H7 (cell line): ENCODE measurements at places on chromosomes 12 and 14. TPM values are rescaled to one million over a fixed set of nuclear protein-coding genes. Genes with fewer than 3 reads are reported as not detected.

The HOXC13 gene
- total RNA-seq, result not detected in 2 replicates

The USP5 gene
- 103 and 112 TPM in 2 replicates for total RNA-seq

The GPR162 gene
- 5.4 and 7.0 TPM in 2 replicates for total RNA-seq

The PPFIA2 gene
- 0.03 TPM in 1 of 2 replicates, not detected in the other for total RNA-seq

The GSG1 gene
- 0.07 TPM in 1 of 2 replicates, not detected in the other for total RNA-seq

The KRT83 gene
- 0.10 TPM in 1 of 2 replicates, not detected in the other for total RNA-seq

The RBM23 gene
- 41.9 and 45.0 TPM in 2 replicates for total RNA-seq

The ACVRL1 gene
- total RNA-seq, result 0.07 and 0.33 TPM in 2 replicates

The SMIM41 gene
- not detected in 2 replicates for total RNA-seq

The GLIPR1L1 gene
- 12.8 and 17.6 TPM in 2 replicates for total RNA-seq

The KLRC3 gene
- total RNA-seq, result not detected in 2 replicates

The EML5 gene
- total RNA-seq, result 0.07 and 0.38 TPM in 2 replicates

The NCKAP5L gene
- total RNA-seq, result 20.0 and 22.3 TPM in 2 replicates

The PRB2 gene
- total RNA-seq, result not detected in 2 replicates

The SPTLC2 gene
- total RNA-seq, result 20.5 and 22.7 TPM in 2 replicates

The KLRD1 gene
- total RNA-seq, result 0.04 and 0.48 TPM in 2 replicates

The PDE6H gene
- not detected in 2 replicates for total RNA-seq

The ANG gene
- 19.4 and 23.5 TPM in 2 replicates for total RNA-seq

The STAT2 gene
- total RNA-seq, result 42.2 and 47.6 TPM in 2 replicates

The LGR5 gene
- 0.78 and 2.9 TPM in 2 replicates for total RNA-seq

The KCNH5 gene
- total RNA-seq, result 0.21 and 0.37 TPM in 2 replicates

The NUAK1 gene
- total RNA-seq, result 13.6 and 23.1 TPM in 2 replicates

The TAS2R14 gene
- total RNA-seq, result 0.10 and 0.92 TPM in 2 replicates

The KRT72 gene
- total RNA-seq, result not detected in 2 replicates

The AQP6 gene
- not detected in 2 replicates for total RNA-seq

The CFAP251 gene
- 0.15 and 0.24 TPM in 2 replicates for total RNA-seq

The DHH gene
- total RNA-seq, result not detected in 2 replicates

The TAMALIN gene
- 2.2 and 3.6 TPM in 2 replicates for total RNA-seq

The ASCL1 gene
- total RNA-seq, result 0.07 TPM in 1 of 2 replicates, not detected in the other

The METTL17 gene
- 109 and 131 TPM in 2 replicates for total RNA-seq

The FGF23 gene
- 0.17 and 0.37 TPM in 2 replicates for total RNA-seq

The KRT71 gene
- total RNA-seq, result not detected in 2 replicates

The C12orf42 gene
- not detected in 2 replicates for total RNA-seq

The SELPLG gene
- total RNA-seq, result 0.10 and 0.15 TPM in 2 replicates

The SLC39A5 gene
- total RNA-seq, result 0.48 TPM in 1 of 2 replicates, not detected in the other

The TPPP2 gene
- 0.15 TPM in 1 of 2 replicates, not detected in the other for total RNA-seq
